ENCODE measurements at places on chromosomes 12 and 14.

DNA sequence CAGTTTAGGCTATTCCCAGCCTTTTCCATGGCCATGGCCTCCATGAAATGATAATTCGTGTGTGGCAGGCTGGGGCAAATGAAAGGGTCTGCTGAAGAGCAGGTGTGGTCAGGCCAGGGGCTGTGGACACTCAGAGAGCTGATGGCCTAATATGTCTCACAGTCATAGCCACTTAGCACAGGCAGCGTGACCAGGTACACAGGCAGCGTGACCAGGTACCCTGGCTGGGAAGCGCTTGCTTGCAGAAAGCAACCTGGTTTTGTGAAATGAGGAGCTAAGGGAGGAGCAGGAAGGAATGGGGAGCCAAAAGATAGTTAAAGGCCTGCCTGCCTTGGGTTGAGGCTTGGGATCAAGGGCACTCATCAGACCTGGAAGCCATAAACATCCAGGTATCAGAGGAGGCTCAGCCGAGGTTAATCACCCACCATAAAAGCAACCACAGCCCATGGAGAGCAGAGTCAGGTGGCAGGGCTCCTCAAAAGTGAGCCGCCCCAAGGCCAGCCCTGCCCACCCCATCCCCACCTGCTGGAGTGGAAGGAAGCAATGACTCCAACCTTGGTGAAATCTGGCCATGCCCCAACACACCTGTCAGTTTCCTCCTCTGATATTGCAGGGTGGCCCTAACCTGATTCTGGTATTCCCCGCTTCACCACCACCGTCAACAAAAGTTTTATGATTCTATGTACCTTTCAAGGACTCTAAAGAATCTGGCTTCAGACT, 8.0 kb upstream of the KRT8 start:
- DNase-seq = no peak

GRCh38 chr12:102756530-102756929, 160.5 kb downstream of the PAH start:
- DNase-seq = no peak

DNA sequence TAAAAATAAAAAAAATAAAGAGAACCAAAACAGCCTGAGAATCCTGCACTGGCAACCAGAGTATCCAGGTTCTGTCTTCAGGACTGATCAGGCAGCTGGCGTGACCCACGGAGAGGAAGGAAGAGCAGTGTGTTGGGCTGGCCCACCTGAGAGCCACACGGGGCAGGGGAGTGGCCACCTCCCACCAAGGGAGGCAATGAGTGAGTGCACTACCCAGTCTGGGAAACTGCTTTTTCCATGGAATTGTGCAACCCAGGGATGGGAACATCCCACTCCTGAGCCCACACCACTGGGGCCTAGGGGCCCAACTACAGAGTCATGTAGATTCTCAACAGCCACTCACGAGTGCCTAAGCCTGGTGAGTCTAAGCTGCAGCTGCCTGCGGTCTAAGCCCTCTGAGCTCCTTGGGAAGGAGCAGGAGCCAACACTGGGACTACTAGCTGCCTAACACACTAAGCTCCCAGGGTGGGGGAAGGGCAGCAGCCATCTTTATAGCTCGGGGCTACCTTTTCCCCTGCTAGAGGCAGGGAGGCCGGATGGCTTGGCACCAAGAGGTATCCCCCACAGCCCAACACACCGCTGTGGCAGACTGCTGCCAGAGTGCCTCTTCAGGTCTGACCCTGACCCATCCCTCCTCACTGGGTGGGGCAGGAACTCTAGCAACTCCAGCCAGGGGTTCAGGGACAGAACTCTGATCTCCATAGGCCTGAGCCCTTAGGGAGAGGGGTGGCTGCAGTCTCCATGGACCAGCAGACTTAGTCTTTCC, 610.9 kb downstream of the RERGL start:
- no peak for DNase-seq

DNA sequence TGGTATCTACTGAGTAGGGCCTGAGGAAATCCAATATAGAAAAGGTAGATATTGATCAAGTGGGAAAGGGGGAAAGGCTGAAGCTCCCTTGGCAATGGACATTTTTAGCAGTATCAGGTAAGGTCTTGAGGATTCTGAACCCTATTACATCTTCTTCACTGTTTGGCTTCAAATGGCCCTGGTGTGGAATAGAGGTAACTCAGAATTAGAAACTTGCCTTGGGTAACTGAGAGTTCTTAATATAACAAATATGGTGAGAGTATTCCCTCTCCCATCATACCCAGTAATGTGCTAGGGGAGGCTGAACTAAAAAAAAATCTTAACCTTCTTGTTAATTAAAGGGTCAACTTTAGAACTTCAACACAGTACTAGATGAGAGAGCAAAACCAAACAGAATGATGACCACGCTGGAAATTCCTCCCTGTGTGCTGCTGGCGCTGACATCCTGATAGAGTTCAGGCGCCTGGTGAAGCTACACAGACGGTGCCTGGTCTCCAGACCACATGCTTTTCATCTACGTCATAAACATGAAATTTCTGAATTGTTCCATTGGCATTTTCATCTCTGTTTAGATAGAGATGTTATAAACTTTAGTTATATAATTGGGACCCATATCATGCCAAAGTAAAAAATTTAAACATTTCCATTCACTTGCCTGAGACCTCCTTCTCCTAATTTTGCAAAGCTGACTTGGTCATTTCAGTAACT, 128.3 kb downstream of the AKAP6 start:
- no peak for DNase-seq

GRCh38 chr12:15196678-15197505, 24.3 kb downstream of the RERG start:
- no peak for DNase-seq

DNA sequence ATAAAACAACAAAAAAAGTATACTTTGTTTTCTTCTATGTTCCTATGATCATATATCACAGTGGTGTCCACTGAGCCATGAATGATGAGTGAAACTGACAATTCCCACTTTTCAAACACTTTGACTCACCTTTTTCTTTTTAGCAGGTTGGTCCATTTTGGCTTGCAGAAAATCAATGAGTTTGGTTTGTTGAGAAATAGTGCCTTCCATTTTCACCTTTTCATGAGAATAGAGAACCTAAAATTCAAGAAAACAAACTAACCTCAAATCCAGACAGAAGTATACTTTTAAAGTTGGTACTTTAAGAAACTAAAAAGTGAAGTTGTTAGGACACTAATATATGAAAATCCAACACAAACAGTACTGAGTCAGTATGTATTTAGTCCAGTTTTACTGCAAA, 52.4 kb downstream of the PRKAB1 start:
- DNase-seq = no peak

GRCh38 chr14:92753250-92753649, 4.8 kb upstream of the LGMN start:
- no peak for DNase-seq

GRCh38 chr14:58994130-58994529, 194.3 kb upstream of the DAAM1 start:
- DNase-seq = no peak

- no peak for DNase-seq
These were observed 1.7 kb downstream of the AJUBA start for GRCh38 chr14:22980672-22981089.

DNA sequence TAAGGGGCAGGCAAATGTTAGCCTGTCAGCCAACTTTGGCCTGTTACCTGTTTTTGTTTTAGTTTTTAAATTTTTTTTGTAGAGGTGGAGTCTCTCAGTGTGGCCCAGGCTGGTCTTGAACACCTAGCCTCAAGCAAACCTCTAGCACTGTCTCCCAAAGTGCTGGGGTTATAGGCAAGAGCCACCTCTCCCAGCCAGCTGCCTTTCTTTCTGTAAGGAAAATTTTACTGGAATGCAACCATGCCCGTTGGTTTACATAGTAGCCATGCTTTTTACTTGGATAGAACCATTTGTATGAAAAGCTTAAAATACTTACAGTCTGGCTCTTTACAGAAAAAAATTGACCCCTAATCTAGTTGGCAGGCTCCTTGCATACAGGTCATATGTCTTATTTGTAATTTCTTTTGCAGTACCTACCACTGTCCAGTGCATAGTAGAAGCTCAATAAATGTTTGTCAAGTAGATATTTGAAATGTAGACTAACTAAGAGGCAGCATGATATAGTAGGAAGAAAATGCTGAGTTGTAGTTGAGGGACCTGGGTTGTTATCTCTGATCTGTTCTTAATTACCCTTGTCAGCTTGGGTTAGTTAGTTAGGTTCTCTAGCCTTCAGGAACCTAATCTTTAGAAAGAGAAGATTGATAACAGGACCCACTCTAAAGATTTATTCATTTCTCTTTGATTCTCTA, 4.7 kb downstream of the MDM2 start:
- no peak for DNase-seq

DNA sequence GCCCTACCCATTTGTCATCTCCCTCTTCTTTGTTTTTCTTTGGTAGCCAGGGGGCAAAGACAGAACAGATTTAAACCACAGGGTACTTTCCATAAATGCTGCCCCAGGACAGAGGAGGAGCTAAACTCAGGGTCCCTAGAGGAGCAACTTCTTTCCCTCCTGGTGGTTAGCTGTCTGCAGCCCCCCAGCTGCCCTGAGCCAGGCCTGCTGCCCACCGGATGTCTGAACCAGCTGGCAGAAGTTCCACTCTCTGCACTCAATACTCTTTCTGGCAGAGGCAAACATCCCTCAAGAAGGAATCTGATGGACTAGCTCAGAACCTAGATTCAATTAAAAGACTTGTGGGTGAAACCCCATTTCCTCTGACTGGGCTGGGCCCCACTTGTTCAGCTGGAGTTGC, 10.7 kb downstream of the VDR start:
- no peak for DNase-seq

- DNase-seq = no peak
These were observed 32.1 kb downstream of the SNRNP35 start for GRCh38 chr12:123490089-123490488.

- DNase-seq = no peak
These were observed 95.0 kb upstream of the CCND2 start for GRCh38 chr12:4178424-4179170.

DNA sequence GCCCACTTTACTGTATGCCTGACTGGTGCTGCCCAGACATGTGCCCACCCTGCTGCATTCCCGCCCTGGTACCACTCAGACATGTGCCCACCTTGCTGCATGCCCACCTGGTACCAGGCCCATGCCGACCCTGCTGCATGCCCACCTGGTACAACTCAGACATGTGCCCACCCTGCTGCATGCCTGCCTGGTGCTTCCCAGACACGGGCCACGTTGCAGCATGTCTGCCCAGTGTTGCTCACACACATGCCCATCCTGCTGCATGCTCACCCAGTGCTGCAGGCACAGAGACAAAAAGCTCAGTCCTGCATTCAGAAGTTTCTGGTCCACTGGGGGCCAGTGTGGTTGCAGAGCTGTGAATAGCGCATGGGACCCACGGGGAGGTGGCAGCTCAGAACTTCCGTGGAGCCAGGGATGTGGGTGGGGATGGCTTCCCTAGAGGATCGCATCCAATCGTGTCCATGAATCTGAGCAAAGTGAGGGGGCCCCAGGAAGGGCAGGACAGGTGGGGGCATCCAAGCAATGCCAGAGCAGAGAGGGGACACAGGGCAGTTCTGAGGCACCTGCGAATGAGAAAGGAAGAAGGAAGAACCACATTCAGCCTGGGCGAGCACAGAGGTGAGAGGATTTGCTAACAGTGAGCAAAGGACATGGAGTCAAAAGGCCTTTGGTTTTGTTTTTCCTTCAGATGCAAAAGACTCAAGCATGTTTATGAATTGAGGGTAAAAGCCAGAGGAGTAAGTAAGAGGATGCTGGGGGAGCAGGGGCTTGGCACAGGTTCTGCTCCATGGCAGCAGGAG, 175.9 kb upstream of the C14orf180 start:
- DNase-seq = no peak

DNA sequence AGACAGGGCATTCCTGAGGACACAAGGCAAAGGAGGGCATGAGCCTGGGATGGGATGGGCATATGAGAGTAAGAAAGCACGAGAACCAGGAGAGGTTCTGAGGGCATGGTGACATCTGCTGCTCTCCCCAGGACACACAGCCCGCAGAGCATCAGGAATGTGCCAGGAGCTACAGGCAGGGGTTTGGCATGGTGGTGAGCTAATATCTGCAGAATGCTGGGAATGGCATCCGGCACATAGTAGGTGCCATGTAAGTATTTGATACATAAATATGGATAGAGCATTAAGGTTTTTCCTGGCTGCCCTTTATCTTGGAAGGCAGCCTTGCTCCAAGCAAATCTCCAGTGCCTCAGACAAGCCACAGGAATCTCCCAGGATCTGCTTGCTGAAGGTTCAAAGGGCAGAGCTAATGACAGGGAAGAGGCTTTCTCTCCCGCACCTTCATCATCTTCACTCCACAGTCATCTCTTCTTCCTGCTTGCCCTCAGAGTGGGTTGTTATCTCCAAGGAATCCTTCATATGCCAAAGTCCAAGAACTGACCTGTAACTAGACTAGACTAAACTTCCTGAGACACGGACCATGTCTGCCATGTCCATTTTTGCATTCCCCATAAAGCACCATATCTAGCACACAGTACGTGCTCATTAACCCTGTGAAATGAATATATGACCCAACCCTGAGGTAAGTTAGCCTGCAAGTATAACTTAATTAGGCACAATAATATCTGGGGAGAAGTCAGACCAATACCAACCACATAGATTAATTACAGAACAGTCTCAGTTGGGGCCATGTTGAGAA, 62.0 kb upstream of the SCN8A start:
- no peak for DNase-seq

DNA sequence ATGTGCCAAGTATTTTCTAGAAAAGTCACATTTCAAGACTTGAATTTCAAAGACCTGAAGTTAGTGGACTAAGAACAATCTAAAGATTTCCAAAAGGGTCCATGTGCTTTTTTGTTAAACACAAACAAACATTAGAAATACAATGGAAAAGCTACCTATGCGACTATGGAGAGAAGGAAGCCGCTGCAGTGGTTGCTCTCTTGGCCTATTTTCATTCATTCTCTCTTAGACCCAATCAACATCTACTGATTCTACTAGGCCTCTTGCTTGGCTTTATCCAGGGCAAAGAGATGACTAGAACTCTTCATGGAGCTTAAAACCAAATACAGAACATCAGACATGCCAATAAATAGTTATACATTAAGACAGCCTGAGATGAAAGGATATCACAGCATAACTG, 9.9 kb downstream of the FGD6 start:
- DNase-seq = no peak

DNA sequence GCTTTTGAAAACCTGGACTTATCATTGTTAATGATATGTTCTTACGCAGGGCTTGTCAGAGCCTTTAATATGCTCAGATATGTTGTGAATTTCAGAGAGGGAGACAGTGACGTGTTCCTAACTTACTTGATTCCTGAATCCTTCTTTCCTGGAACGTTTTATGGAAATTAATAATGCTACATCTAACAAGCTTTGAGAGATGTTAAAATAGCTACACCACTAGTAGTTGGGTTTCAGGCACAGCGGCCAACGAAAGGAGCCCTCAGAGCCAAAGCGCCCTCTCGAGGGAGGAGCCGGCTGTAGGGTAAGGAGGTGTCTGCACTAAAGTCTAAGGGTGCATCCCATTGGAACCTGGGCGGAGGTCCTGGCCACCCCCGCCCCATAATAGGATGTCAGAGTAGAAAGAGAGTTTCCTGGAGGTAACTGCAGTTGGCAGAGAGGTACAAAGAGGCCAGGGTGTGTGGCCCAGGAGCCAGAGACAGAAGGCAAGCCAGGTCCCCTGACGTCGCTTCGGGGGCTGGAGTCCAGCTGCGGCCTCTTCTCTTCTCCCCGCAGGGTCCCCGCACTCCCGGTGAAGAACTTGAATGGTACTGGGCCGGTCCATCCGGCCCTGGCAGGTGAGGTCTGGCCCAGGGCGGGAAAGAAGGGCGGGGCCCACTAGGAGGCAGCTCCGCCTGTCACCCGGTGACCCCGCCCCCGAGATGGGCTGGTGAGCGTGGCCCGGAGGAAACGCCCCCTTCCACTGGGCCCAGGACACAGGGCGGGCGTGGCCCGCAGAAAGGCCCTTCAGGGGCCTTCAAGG, 36.3 kb downstream of the DTX1 start:
- DNase-seq = no peak

GRCh38 chr12:28876196-28876798, 272.8 kb upstream of the FAR2 start:
- no peak for DNase-seq
